ENCODE measurements at places on chromosomes 12 and 14.

GRCh38 chr12:79360286-79360685, 330.5 kb downstream of the PAWR start:
- no peak for DNase-seq

GRCh38 chr12:115134298-115134697, 450.3 kb upstream of the TBX3 start:
- DNase-seq = no peak

DNA sequence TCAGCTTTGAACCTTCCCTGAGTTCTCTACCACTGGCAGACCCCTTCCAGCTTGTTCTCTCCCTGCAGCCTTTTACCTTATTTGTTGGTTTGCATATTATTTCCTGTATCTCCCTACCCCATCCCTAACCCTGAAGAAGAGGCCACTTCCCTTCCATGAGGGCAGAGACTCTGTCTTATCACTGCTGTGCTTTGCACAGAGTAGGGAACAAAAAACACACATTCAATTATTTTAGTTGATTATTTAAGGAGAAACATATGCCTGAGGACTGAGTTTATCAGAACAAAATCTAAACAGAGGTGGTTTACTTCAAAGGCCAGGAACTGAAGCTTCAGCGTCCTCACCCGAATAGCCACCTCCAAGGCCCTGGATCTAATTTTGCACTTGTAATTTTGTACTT, 111.7 kb upstream of the RFLNA start:
- no peak for DNase-seq

DNA sequence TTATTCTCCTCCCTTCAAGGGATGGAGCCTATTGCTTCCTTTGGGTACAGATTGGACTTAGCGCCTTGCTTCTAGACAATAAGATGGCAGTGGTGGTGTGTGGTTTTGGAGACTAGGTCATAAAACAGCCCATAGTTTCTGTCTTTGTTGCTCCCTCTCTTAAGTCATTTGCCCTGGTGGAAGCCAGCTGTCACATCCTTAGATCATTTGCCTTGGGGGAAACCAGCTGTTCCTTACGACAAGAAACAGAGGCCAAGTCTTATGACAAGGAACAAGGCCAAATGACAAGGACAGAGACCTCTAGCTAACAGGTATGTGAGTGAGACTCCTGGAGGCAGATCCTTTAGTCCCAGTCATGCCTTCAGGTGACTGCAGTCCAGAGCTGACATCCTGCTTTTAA, 9.2 kb upstream of the PALS1 start:
- DNase-seq = no peak

All from substantia nigra (tissue), 51 donors.